ENCODE measurements at places on chromosomes 12 and 14. TPM values are rescaled to one million over a fixed set of nuclear protein-coding genes. Genes with fewer than 3 reads are reported as not detected.
A peak's percentile ranks its signal among the peaks of the same experiment; 100 is the strongest.

GRCh38 chr12:24175284-24175683 is 225.8 kb upstream of the SOX5 start:
- no peak for DNase-seq

- no peak for DNase-seq
These were observed 9.2 kb downstream of the MBD6 start for GRCh38 chr12:57531836-57532235.

Gene MYL2
- total RNA-seq, result not detected

GRCh38 chr14:68307790-68308168 is 485.1 kb downstream of the ZFP36L1 start:
- DNase-seq, result no peak

DNA sequence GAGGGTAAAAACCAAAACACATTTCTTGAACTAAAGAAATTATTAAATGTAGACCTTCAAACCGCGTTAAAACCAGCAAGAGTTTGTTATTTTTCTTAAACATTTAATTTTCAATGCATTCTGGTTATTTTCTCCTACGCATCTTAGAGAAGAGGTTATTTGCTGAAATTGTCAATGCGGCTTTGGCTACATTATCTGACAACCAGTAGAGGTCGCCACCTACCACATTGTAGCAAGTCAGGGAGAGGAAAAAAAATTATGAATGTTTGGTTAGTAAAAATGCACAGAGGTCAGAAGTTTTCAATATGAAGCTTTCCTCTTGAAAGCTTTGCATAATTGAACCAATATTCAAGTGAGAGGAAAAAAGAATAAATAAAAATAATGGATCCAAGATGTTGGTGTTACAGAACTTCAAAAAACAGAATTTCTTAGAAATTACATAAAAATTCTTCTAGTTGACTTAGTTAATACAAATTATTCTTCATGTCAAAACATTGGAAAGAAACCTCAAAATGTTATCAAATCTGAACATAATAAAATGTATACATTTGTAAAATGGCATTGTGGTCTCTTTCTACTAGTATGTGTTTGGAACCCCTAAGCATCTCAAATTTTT is 159.4 kb upstream of the TMTC2 start:
- peak; percentile 77 for DNase-seq

- no peak for DNase-seq
These were observed 184.4 kb downstream of the KIF26A start for GRCh38 chr14:104322531-104323366.

DNA sequence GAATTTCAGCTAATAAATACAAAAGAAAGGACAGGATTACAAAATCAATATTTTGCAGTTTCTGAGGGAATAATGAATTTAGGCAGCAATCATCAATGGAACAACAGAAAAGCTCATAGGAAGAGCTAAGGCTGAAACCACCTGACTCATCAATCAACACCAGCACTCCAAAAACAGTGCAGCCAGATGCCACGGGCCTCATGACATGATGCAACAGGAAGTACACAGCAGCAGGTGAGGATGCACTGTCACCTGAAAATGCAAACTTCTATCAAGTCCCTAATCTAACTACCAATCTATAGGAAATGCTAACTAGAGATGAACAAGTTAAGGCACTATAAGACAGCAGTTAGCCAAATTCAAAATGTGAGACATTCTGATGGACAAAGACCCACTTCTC is 21.7 kb downstream of the GNS start:
- no peak for DNase-seq

DNA sequence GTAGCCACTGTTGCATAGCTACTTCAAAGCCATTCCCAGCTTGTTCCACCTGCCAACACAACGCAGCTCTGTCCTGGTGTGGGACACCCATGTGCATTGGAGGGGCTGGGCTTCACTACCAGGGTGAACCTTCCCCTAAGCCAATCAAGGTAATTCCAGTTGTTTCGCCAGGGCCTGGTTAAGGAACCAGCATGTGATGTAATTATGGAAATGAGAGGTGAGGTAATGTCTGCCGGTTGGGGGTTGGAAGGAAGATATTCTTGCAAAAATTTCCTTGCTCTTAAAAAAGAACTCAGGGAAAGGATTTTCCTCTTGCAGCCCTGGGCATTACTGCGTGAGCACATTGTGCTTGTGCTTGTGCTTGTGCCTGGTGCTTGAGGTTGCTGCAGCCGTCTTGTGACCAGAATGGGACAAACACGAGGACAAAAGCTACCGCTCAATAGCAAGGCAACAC is 14.9 kb downstream of the TUBA1C start:
- no peak for DNase-seq

Gene SLC39A2
- not detected for total RNA-seq

- no peak for DNase-seq
These were observed 73.8 kb downstream of the GPR135 start for GRCh38 chr14:59391388-59391787.

- DNase-seq, result no peak
These were observed 4.0 kb downstream of the BTG1 start for GRCh38 chr12:92141591-92142121.

- no peak for DNase-seq
These were observed 753 bp upstream of the ATP5MC2 start for GRCh38 chr12:53676656-53677015.

Gene TAS2R19
- total RNA-seq, result not detected

Gene ALG10B
- 9.4 TPM for total RNA-seq

GRCh38 chr12:4719821-4720636 is at the start of gene GALNT8:
Gene GALNT8, plus strand, starts transcription at chr12:4720400. Its CDS starts 278 bp downstream, at chr12:4720678.
- peak; percentile 9 for DNase-seq

- no peak for DNase-seq
These were observed 42.1 kb upstream of the CNTN1 start for GRCh38 chr12:40650038-40650704.

Gene ANO4
- total RNA-seq, result not detected

Gene PPP1R36
- total RNA-seq, result 0.26 TPM

Gene INSM2
- total RNA-seq, result 0.07 TPM

Gene NYNRIN
- 3.1 TPM for total RNA-seq

GRCh38 chr12:68532204-68532886 is 78.4 kb upstream of the RAP1B start:
- DNase-seq, result no peak

- no peak for DNase-seq
These were observed 10.9 kb upstream of the CPM start for GRCh38 chr12:68943848-68944247.

- DNase-seq, result no peak
These were observed 3.8 kb downstream of the MCRS1 start for GRCh38 chr12:49563951-49564685.

- DNase-seq, result no peak
These were observed 6.2 kb downstream of the CRADD start for GRCh38 chr12:93683410-93683809.

Gene CLEC6A
- total RNA-seq, result not detected

Gene PMEL
- total RNA-seq, result 0.35 TPM

DNA sequence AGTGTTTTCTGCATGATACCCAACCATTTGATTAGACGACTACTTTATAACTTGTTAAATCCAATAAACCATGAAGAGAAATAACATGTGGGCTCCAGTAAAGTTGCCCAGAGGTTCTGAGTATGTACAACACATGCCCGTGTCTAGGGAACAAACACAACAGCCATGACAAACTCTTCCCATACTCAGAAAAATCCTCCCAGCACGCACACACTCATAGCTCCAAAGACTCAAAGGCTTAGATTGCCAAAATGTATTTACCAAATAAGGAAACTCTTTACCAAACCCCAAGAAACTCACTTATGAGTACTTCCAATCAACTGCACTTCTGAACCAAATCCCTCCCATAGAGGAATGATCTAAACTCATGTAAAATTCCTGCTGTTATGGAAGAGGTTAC is 17.3 kb downstream of the SART3 start:
- no peak for DNase-seq

DNA sequence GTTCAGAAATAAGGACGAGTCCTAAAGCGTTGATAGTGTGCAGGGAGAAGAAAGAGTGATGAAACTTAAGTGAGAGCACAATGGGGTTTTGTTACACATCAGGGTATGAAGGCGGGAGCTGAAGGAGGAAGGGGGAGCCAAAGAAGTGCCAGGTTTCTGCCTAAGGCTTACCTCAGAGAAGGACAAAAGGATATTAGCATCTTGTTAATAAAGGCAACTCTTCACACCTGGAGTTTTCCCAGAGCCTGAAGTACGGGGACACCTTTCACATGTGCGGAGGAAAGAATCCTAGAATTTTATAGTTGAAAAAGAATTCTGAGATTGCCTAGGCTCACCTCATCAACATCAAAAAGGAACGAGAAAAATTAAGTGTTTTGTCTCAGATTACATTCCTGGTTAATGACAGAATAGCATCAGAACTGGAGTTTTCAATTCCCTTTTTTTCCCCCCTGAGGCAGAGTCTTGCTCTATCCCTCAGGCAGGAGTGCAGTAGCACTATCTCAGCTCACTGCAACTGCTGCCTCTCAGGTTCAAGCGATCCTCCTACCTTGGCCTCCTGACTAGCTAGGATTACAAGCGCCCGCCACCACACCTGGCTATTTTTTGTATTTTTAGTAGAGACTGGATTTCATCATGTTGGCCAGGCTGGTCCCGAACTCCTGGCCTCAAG is 2.2 kb upstream of the SAV1 start:
- DNase-seq, result no peak

- DNase-seq, result no peak
These were observed 36.3 kb downstream of the IL31 start for GRCh38 chr12:122137681-122138080.

DNA sequence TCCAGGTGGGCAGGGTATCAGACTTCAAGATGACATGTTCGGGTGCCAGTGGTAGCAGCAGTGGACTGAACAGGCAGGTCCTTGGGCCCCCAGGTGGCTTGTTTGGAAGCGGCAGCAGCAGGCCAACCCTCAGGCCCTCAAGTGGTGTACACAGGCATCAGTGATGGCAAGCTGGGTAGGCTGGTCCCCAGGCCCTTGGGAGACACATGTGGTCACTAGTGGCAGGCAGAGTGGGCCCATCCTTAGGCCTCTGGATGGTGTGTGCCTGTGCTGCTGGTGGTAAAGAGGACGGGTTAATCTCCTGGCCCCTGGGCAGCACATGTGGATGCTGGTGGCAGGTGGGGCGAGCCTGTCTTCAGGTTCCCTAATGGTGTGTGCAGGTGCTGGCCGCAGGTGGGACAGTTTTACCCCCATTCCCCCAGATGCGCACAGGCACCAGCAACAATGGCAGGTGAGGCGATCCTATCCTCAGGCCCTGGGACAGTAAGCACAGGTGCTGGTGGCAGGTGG is 8.0 kb downstream of the OAS2 start:
- no peak for DNase-seq

- DNase-seq, result peak; percentile 81
These were observed 27.0 kb downstream of the PDE6H start for GRCh38 chr12:14999695-15000365.

Gene VDR
- 19.6 TPM for total RNA-seq

Gene LAG3
- 0.40 TPM for total RNA-seq

DNA sequence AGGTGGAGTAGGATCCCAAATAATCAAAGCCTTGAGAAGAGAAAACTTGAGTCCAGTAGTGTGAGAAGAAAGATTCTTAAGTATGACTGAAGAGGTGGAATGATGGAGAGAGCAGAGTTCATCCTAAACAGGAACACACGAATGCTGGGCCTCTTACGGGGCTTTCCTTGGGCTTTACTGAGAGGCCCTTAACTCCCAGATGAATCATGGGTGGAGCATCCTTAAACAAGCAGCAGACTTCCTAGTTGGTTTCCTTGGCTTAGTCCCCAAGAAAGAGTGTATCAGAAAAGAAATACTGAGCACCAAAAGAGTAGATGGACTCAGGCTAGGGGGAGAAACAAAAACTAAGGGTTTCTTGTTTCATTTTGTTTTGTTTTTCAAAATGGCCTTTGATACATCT is 132.5 kb downstream of the GPR135 start:
- DNase-seq, result peak; percentile 72

Gene ZNF385A
- 1.8 TPM for total RNA-seq

- peak; percentile 87 for DNase-seq
These were observed 16.5 kb upstream of the KRT78 start for GRCh38 chr12:52865090-52865944.

DNA sequence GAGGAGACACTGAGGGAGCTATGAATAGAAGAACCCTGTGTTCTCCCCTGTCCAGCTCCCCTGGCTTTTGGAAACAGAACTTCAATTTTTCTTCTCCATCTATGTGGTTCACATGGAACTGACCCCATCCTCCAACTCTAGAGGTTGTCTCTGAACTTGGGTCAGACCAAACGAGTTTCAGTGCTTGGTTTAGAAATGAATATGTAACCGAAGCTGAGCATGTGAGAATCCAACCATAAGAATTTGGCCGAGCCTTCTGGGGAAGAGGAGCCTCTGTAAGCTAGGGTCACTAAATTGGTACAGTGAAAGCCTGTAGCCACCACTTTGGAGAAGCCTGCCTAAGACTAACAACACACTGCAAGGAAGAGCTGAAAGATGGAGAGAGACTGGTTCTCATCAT is 464.4 kb downstream of the ZFP36L1 start:
- no peak for DNase-seq

Gene ASCL1
- total RNA-seq, result not detected

DNA sequence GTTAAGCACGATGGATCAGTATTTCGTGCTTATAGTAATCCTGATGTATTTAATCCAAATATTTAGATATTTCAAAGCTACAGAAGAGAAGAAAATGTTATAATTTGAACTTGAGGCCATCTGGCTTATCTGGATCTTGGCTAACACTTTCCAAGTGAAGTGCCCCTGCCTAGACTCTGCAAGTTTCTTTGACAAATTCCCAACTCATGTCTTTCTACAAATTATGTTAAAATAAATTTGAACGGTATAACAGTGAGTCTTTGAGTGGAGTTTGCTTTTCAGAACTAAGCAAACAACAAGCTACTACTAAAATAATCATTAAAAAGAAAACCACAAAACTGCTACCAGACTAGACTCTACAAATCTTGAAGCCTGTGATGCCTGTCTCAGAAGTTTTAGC is 374.4 kb upstream of the PRICKLE1 start:
- DNase-seq, result peak; percentile 23

- no peak for DNase-seq
These were observed 17.6 kb downstream of the NOS1 start for GRCh38 chr12:117343849-117344248.

DNA sequence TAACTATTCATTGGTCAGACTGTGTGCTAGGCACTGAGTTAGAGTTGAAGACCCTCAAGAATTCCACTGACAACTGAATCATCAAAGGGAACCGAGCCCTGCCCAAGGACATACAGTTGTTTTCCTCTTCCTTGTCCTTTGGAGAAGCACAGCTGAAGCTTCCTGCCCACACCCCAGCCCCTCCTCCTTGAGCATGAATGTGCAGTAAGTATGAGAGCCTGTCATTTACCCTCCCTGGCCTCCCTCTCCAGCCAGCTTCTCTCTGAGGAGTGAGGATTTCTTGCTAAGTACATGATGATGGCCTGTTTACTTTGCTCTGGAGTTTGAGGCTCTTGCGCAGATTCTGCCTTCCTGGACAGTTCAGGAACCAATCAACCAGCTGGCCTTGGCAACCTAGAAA is 235.2 kb downstream of the CACNA1C start:
- DNase-seq, result no peak

DNA sequence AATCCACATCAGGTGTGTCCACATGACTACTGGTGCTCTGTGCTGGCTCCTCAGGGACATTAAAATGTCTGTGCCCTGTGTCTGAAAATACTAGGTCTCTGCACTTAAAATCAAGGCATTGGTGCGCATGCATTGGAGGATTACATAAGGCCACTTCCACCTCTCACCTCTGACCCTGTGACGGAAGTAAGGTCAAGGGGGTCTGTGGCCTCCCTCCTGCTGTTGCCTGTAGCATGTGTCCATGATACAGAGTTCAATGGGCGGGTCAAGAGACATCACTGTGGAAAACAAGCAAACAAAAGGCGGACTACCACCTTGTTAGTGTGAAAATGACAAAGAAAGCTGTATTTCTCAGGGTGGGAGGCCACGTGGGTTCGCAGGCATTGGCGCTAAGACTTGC is 208.6 kb upstream of the PWP1 start:
- DNase-seq, result no peak

Gene ALDH6A1
- 5.0 TPM for total RNA-seq

Measured in PC-3 (cell line).